ENCODE measurements at places on chromosomes 7 and 10.

DNA sequence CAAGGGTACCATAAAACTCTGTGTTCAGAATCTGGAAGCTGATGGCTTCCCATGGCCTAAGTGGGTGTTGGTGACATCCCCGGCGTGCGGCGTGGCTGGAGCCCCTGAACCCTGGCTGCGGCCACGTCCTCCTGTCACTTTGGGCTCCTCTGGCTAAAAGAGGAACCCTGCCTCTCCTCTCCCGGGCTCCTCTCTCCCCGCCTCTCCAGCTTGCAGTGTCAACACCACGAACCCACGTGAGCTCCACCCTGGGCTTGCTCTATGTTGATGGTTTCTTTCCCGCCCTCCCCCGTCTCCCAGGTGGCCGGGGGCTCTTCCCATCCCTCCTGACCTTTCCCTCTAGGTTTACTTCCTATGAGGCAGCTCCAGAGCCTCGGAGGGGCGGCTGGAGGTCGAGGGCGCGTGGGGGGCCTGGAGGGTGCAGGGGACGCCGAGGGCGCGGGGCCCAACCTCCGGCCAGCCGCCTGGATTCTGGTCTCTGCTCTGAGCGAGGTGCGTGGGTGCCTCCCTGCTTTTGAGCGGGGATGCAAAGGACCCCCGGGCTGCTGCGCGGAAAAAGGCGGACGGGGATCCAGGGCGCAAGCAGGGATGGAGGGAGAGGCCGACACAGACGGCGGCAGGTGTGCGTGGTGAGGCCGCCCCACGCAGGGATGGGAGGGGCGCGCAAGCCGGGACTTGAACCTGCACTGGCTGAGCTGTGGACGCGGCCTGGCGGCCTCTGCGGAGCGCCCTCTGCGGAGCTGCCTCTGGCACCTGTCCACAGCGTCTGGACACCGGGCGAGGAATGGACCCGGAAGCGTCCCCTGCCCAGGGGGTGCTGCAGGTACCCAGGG lies 115.5 kb upstream of the DIP2C start:
- DNase-seq = no peak

- DNase-seq = no peak
Measured at GRCh38 chr7:77940647-77941046, 142.1 kb downstream of the PHTF2 start.

GRCh38 chr10:50613150-50613549 lies 10.6 kb downstream of the SGMS1 start:
- no peak for DNase-seq

- DNase-seq = no peak
Measured at GRCh38 chr7:102403563-102403962, 7.4 kb downstream of the PRKRIP1 start.
